ENCODE measurements at places on chromosomes 7 and 10. TPM values are rescaled to one million over a fixed set of nuclear protein-coding genes. Genes with fewer than 3 reads are reported as not detected.

GRCh38 chr7:152392254-152392653 lies 43.5 kb downstream of the KMT2C start:
- DNase-seq = no peak

DNA sequence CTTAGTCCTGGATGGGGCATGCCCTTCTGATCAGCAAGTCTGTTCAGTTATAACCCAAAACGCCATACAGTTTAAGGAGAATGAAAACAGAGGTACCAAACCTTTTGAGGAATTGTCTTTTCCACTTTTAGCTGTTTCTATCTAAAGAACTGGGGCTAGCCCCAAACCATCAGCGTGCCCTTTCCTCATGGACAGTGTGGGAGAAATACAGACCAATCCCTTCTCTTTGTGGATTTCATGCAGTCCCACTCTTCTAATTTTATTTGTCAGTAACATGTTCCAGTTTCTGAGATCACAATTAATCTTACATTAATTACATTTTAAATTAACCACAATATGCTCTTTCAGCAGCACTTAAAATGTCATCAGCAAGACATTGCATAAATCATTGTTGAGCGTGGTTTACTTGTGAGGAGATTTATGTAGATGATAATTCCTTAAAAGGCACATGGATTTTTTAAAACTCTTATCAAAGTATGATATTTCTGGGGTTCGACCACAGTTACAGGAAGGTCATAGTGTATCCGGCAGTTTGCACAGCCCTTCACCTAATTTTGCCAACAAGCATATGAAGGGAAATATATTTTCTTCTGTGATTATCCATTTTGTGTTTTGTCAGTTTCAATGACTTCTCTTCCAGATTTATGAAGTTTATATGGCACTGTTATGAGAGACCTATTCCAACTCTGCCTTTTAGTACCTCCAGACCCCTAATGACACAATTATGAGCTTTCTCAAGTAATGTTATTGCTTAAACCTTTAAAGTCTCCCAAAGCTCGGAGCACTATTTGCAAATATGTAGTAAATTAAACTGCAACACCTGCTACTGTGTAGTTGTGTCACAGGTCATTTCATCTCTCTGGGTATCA lies 868.4 kb upstream of the C7orf33 start:
- DNase-seq = no peak

DNA sequence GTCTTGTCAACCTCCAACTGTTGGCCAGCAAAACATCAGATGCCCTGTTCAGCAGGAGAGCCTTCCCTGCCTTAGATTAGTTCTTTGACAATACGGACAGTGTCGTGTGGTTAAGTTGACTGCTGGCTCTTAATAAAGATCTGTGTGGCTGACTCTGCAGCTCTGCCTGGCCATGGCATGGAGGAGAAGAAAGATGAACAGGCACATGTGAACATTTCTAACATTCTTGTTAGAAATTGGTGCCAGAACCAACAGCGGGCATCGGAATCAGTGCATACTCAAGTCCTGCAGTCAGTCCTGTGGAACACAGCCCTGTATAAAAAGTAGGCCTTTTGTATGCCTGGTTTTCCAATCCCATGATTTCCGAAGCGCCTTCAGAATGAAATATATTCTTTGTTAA lies 455.6 kb downstream of the POM121L12 start:
- no peak for DNase-seq

- DNase-seq = no peak
Measured at GRCh38 chr7:42618651-42619360, 293.1 kb downstream of the C7orf25 start.

GRCh38 chr7:159108941-159109652 lies 35.6 kb downstream of the VIPR2 start:
- peak; percentile 69 for DNase-seq

DNA sequence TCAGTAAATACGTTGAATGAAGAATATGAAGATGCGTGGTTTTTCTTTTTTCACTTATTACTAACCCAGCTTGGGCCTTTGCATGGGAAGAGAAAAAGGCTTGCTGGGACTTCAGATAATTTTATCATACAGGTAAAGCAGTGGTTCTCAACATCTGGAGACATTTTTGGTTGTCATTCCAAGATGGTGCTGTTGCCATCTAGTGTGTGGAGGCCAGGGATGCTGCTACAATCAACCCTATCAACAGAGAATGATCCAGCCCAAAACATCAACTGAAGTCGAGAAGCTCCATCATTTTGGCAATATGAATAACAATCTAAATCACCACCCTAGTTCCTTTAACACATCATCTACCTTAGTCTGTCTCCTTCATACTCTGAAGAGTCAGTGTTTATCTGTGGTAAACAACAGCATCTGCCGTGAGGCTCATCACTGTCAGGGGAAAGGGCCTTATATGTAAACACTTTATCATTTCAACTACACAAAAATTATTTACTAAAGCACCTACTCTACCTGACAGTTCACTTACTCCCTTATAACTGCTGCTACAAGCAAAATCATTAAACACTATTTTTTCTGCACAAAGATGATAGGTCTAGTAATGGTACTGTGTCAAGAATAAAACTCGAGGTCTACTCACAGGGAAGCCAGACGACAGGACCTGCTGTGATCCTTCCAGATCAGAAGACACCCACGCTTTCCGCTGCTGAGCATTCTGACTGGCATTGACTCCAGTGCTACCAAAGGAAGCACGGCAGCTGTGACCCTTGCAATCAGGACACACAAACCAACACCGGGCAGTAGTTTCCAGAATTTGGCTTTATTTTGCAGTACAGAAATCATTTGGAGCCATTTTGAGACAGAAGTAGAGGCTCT lies 48.6 kb downstream of the GDI2 start:
- no peak for DNase-seq

GRCh38 chr10:127332631-127333030 lies 136.2 kb upstream of the INSYN2A start:
- DNase-seq = no peak

GRCh38 chr7:108094933-108095710 lies 35.0 kb downstream of the LAMB4 start:
- peak; percentile 88 for DNase-seq

DNA sequence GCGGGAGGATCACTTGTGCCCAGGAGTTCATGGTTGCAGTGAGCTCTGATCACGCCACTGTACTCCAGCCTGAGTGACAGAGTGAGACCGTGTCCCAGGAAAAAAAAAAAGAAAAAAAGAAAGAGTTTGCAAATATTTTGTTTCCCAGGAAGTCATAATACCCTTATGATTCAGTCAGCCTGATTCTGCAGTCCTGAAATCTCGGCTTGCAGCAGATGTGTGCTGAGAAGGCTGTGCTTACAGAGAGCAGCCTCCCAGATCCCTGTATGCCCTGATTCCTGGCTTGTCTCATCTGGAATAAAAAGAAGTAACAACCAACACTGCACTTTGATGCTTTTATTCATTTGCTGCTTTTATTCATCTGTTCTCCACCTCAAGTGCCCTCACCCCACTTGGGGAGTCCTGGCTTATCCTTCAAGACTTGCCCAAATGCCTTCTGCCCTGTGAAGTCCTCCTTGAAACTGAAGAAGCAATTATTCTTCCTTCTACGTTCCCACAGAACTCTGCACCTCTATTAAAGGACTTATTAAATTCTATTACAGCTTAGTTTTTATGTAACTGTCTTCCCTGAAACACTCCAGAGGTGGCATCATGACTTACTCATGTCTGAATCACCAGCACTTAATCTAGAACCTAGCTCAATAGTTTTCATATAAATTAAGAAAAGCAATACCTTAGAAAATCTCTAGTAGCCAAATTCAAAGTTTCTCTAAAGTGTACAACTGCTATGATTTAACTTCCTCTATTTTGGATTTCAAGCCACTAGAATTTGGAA lies 27.7 kb upstream of the BPGM start:
- no peak for DNase-seq

- DNase-seq = no peak
Measured at GRCh38 chr10:116287906-116288501, 15.0 kb upstream of the GFRA1 start.

DNA sequence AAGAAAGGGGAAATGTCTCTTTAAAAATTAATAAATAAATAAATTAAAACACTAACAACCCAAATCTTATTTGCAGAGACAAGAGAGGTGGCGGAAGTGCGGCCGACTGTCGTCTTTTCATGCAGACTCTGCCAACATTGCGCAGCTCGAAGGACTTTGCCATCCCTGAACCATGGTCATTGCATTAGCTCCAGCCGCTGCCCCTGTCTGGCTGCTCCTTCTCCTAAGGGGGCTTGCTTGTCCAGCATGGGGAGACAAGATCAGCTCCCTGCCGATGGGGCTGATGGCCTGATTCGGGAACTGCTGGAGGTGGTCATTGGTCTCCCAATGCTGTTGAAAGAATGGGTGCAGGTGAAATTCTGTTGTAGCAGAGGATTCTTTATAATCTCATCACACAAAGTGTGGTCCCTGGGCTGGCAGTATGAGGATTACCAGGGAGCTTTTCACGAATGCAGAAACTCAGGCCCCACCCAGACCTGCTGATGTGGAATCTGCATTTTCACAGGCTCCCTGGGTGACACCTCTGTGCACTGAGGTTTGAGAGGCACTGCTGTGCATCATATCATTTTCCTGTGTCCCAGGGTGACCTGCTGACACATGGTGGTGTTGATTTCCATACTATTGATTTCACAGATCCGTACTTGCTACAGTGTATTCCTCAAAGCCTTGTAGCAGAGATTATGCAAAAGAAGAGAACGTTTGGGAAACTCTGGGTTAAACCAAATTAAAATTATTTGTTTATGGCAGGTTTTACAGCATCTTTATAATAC lies 172.4 kb upstream of the ZMIZ1 start:
- DNase-seq = no peak

GRCh38 chr7:119482209-119482608 lies 790.8 kb upstream of the KCND2 start:
- no peak for DNase-seq

DNA sequence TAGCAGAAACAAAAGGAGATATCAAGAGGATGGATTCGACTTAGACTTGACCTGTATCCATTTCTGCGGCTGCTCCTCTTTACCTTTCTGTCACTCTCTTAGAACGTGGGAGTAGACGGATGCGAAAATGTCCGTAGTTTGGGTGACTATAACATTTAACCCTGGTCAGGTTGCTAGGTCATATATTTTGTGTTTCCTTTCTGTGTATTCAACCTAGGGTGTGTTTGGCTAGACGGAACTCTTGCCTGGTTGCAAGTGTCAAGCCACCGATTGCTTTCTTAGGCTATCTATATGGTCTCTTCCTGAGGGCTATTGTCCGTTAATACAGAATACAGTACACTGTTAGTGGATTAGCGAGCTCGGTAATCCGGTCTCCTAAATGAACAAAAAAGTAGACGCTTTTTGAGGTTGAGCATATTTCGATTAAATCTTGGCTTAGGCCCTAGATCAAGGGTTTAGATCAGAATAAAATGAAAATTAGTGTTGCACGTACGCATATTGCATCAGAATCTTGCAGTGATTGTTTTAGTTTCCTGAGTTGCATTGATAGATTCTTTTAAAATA lies 1.2 kb downstream of the PTEN start:
- no peak for DNase-seq

DNA sequence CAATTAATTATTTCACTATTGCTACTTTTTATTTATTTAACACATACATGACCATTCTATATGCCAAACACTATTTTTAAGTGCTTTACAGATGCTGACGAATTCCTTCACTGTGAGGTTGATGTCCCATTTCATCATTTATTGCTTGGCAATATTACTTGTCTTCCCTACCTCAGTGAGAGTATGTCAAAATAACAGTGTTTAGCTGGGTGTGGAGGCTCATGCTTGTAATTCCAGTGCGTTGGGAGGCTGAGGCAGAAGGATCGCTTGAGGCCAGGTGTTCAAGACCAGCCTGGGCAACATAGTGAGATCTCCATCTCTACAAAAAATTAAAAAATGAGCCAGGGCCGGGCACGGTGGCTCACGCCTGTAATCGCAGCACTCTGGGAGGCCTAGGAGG lies 19.8 kb upstream of the MRC1 start:
- no peak for DNase-seq

DNA sequence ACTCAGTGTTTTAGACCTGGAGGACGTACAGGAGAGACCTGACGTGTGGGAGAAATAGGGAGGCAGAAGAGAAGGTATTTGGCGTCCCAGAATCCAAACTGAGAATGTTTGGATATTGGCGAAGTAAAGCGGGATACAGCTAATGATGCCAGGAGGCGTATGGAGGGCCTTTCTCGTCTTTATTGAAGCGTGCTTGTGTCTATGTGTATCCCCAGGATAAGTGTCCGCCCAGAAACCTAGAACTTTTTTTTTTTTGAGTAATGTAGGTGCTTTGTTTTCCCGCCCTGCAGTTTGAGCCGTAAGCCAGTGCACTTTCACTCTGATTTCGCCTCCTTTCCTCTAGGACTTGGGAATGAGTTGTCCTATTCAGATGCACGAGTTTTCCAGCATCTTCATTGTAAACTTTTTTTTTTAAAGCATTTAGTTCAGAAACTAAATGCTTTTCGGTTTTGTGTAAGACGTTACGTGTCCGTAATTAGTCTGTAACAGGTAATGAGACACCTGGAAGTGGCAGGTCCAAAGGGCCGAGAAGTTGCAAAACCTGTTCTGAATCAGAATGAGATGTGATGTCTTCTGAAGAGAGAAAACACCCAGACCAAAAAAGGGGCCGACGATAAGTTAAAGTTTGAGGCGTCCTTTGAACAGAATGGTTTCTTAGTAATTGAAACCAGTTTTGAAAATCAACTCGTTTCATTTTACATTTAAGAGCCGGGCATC lies 746 bp downstream of the ARL5B start:
- DNase-seq = no peak

DNA sequence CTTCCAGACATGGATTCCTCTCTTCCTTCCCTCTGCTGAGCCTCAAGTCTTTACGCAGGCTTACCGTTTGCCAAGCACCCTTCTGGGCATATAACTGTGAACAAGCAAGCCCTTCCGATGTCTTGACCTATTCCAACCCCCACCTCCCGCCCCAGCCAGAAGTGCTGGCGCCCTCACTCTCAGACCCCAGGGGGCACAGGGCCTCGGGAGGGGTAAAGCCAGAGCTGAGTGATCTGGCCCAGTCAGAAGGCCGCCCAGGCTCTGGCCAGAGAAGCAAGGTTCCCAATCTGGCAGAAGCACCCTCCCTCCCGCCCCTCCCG lies 1.2 kb downstream of the PRRT4 start:
- no peak for DNase-seq

DNA sequence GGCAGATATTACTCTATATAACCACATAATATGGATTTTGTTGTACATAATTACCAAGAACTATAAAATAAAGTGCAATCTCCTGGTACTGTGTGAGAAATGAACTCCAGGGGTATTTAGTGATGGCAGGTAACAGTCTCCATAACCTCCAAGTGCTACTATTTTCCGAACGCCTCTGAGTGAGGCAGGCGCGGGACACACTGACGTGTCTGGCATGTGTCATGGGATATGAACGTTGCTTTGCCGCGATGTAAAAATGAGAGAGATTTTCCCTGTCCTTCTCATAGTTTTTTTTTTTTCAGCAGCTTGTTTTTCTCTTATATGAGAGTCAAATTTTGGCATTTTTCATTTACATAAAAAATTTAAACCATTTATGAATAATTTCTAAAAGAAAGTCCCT lies 3.6 kb downstream of the ADARB2 start:
- DNase-seq = no peak

THSD7A gene
- 6.1 TPM for total RNA-seq

FAM20C gene
- total RNA-seq = 25.5 TPM

GBX1 gene
- not detected for total RNA-seq

GLI3 gene
- 31.6 TPM for total RNA-seq

PARD3 gene
- 75.9 TPM for total RNA-seq

ZSCAN25 gene
- total RNA-seq = 19.9 TPM

COL13A1 gene
- total RNA-seq = 2.9 TPM

FGFBP3 gene
- 0.71 TPM for total RNA-seq

DYDC2 gene
- not detected for total RNA-seq

CLRN3 gene
- not detected for total RNA-seq

NPTX2 gene
- total RNA-seq = 13.8 TPM

UCN3 gene
- total RNA-seq = not detected

RHOBTB1 gene
- 11.1 TPM for total RNA-seq

SLC16A12 gene
- 1.5 TPM for total RNA-seq

INSYN2A gene
- total RNA-seq = 0.81 TPM

MYPN gene
- total RNA-seq = not detected
